ENCODE measurements at places on chromosomes 5 and 9. TPM values are rescaled to one million over a fixed set of nuclear protein-coding genes. Genes with fewer than 3 reads are reported as not detected.
A peak's percentile ranks its signal among the peaks of the same experiment; 100 is the strongest.

IRX2 gene
- 2.8 TPM for polyA plus RNA-seq

DNA sequence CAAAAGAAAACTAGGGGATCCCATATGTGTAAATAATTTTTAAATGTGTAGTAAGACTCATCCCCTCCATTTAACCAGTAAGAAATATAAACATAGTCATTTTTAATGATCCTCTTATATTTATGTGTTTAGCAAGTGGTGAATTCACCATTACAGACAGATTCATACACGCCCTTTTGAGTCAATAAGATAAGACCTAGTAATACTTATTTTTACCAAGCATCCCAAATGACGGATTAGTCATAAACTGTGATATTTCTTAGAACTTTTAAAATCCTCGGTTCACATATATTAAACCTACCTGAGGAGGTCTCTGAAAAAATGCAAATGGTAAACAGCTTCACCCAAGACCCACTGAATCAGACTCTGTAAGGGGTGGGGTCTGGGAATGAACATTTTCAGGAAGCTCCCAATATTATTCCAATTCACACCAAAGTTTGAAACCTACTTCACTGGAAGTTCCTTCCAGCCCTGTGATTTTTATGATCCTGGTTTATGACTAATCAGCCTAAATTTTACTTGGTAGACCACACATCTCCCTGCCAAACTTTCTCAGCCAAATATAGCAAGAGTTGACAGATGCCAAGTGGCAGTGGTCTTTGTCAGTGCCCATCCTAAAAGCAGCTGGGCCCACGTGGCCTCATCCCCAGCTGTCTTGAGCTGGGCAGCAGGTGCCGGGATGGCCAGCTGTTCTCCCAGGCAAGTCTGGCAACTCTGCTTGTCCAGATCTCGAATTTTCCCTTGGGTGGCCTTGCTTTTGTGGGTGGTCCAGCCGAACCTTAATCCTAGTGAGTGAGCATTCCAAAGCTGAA lies 559.0 kb upstream of the RGMB start:
- no peaks in the 10 kb centered on the region for H3K4me1 ChIP-seq
- no peak for DNase-seq
- no peaks in the 10 kb centered on the region for H3K36me3 ChIP-seq
- no peak overlapping the region for H3K27ac ChIP-seq

GRCh38 chr5:122871661-122872060 lies 26.2 kb downstream of the SNX24 start:
- no peaks in the 10 kb centered on the region for H3K36me3 ChIP-seq
- H3K4me3 ChIP-seq = no peak overlapping the region
- no peak for DNase-seq
- peaks cover 6% of the 10 kb centered on the region for H3K4me1 ChIP-seq
- no peaks in the 10 kb centered on the region for H3K27me3 ChIP-seq

- H3K27ac ChIP-seq = no peak overlapping the region
- no peaks in the 10 kb centered on the region for H3K36me3 ChIP-seq
- H3K4me3 ChIP-seq = no peak overlapping the region
- no peaks in the 10 kb centered on the region for H3K27me3 ChIP-seq
- no peak for DNase-seq
These were observed 95.5 kb upstream of the RAPGEF1 start for GRCh38 chr9:131835151-131835910.

GRCh38 chr9:22446950-22447617 lies 460 bp downstream of the DMRTA1 start:
- H3K36me3 ChIP-seq = no peaks in the 10 kb centered on the region

DNA sequence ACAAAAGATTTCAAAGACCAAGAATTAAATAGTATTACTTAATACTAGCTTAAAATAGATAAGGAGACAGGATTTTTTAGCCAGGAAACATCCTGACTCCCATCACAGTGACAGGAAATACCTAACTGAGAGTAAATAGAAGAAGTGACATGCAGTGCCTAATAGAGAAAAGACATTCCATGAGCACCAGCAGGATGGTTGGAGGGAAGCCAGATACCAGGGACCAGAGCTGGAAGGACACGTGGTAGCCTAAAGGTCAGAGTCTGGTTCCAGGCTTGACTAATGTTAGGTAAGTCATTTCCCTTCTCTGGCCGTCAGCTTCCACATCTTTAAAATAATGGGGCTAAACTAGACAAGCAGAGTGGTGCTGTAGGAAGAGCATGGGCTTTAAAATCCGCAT lies 41.6 kb downstream of the CDK5RAP2 start:
- DNase-seq = no peak
- no peaks in the 10 kb centered on the region for H3K27me3 ChIP-seq
- no peaks in the 10 kb centered on the region for H3K4me1 ChIP-seq
- H3K27ac ChIP-seq = no peak overlapping the region
- H3K4me3 ChIP-seq = no peak overlapping the region
- no peaks in the 10 kb centered on the region for H3K36me3 ChIP-seq

NFIB gene
- 8.4 TPM for polyA plus RNA-seq

- no peaks in the 10 kb centered on the region for H3K27me3 ChIP-seq
- DNase-seq = no peak
- no peak overlapping the region for H3K27ac ChIP-seq
- no peaks in the 10 kb centered on the region for H3K36me3 ChIP-seq
- peak overlapping the region; percentile 27 for H3K4me3 ChIP-seq
These were observed 685 bp upstream of the ADGRD2 start for GRCh38 chr9:124449381-124450151.

- DNase-seq = no peak
- no peaks in the 10 kb centered on the region for H3K4me1 ChIP-seq
- H3K36me3 ChIP-seq = no peaks in the 10 kb centered on the region
- H3K4me3 ChIP-seq = no peak overlapping the region
These were observed 206.0 kb downstream of the FBXO4 start for GRCh38 chr5:42131081-42131480.

- DNase-seq = peak; percentile 92
- no peak overlapping the region for H3K4me3 ChIP-seq
- H3K4me1 ChIP-seq = no peaks in the 10 kb centered on the region
- no peaks in the 10 kb centered on the region for H3K27me3 ChIP-seq
- no peaks in the 10 kb centered on the region for H3K36me3 ChIP-seq
These were observed 17.9 kb downstream of the CXCL14 start for GRCh38 chr5:135560858-135561257.

FCHO2 gene
- polyA plus RNA-seq = 8.7 TPM

DNA sequence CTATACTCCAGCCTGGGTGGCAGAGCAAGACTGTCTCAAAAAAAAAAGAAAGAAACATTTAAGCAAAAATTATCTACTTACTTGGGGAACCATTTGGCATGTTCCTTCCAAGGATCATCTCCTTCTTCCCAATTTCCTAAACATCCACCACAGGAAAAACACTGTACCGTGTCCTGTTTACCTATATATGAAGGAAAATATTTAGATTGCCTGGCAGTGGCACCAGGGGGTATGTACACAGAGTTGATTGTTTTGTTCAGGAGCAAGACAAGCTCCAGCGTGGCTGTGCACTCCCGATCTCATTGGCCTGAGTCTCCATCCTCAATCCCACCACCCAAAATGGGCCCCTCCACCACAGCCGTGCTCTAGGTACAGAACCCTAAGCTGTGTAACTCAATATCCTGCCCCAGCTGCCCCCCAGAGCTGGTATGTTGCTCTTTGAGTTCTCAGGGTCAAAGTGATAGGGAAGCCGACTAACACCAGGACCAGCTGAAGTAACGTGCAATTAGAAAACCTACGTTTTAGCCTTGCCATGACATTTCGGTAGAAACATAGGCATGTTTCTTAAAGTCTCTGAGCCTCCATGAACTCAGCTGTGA lies 13.8 kb downstream of the NAIP start:
- no peak overlapping the region for H3K4me3 ChIP-seq
- no peaks in the 10 kb centered on the region for H3K36me3 ChIP-seq
- no peaks in the 10 kb centered on the region for H3K4me1 ChIP-seq

GRCh38 chr5:137035480-137035878 lies 463.6 kb downstream of the SPOCK1 start:
- H3K4me1 ChIP-seq = no peaks in the 10 kb centered on the region
- no peak overlapping the region for H3K27ac ChIP-seq

LRRC19 gene
- 0.38 TPM for polyA plus RNA-seq

TEK gene
- polyA plus RNA-seq = 3.7 TPM

- H3K36me3 ChIP-seq = no peaks in the 10 kb centered on the region
- no peak for DNase-seq
- H3K27ac ChIP-seq = no peak overlapping the region
- no peaks in the 10 kb centered on the region for H3K27me3 ChIP-seq
- no peak overlapping the region for H3K4me3 ChIP-seq
These were observed 219.0 kb upstream of the IRX1 start for GRCh38 chr5:3376611-3377010.

DNA sequence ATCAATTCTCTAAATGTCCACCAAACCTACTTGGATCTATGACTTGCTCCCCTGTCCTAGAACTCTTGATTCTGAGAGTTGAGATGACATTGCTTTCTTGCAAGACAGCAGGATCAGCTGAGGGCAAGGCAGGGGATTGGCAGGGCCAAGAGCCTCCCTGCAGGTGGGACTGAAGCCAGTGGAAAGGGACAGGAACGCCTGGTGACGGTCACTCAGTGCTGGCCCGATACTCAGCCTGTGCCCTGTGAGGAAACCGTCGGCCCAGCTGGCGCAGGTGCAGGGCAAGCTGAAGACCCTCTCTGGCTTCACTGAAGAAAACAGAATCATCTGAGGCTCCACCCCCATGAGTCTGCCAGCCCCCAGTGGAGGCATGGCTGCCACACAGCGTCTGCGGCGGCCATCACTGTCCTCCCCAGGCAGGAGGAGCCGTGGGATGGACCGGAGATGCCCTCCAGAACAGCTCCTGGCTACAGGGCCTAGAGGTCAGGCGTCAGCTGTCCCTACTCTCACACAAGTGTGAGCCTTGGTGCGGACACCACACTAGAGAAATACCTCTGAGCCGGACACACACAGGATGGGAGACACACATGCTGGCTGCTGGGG lies 14.7 kb downstream of the UBAC1 start:
- no peaks in the 10 kb centered on the region for H3K36me3 ChIP-seq
- no peak overlapping the region for H3K27ac ChIP-seq
- no peak for DNase-seq
- H3K27me3 ChIP-seq = no peaks in the 10 kb centered on the region
- H3K4me1 ChIP-seq = no peaks in the 10 kb centered on the region

DNA sequence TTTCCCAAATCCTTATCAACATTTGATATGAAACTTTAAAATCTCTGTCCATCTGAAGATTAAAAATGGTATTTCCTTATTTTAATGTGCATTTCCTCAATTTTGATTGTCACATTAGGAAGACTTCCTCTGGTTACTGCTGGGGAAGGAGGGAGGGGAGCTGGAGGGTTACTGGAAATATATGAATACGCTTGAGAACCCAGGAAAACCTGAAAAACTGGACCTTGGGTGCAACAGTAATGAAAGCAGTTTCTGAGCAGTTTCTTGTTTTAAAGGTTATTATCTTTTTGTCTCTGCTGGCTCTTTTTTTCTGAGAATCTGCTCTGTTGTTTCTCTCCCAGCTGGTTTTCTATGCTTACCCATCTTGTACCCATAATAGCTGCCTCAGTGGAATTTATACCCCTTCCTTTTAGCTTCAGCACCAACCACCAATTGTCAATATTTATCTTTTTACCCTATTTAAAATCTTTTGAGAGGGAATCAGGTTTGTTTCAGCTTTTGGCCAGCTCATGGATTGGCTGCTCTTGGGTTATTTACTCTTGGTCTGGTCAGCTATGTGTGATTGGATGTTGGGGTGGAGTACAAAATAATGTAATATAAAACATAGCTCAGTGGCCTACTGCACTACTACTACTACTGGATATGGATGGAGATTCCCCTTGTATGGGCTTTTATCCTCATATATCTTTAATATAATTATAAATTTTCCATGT lies 67.4 kb downstream of the UNC13B start:
- DNase-seq = no peak
- H3K4me1 ChIP-seq = no peaks in the 10 kb centered on the region
- no peak overlapping the region for H3K4me3 ChIP-seq
- no peaks in the 10 kb centered on the region for H3K36me3 ChIP-seq
- H3K27ac ChIP-seq = no peak overlapping the region

GRCh38 chr9:79382044-79382443 lies 189.7 kb upstream of the TLE4 start:
- H3K4me3 ChIP-seq = no peak overlapping the region
- H3K36me3 ChIP-seq = no peaks in the 10 kb centered on the region
- no peaks in the 10 kb centered on the region for H3K4me1 ChIP-seq
- DNase-seq = no peak
- no peak overlapping the region for H3K27ac ChIP-seq

- no peaks in the 10 kb centered on the region for H3K4me1 ChIP-seq
- no peaks in the 10 kb centered on the region for H3K36me3 ChIP-seq
- no peak overlapping the region for H3K27ac ChIP-seq
These were observed 61.0 kb downstream of the GALNT10 start for GRCh38 chr5:154251529-154251928.

DNA sequence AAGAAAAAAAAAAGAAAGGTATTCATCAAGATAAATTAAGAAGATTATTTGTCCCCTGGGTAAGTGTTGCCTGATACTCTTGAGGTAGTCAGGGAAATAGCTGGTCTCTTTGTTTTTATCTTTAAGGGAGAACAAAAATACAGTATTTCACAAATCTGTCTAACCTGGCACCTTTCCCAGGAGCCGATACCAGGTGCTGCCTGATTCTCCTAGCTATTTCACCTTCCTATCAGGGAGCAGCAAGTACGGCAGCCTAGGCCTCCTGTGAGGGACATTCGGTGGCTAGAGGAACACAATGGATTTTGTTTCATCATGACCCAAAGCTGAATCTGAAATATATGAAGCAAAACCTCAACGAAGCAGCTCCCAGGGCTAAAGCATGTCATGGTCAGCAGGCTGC lies 86.0 kb downstream of the TARS1 start:
- no peak for DNase-seq
- no peaks in the 10 kb centered on the region for H3K4me1 ChIP-seq
- H3K27ac ChIP-seq = no peak overlapping the region
- H3K36me3 ChIP-seq = no peaks in the 10 kb centered on the region

PCDHB4 gene
- polyA plus RNA-seq = 1.2 TPM

DNA sequence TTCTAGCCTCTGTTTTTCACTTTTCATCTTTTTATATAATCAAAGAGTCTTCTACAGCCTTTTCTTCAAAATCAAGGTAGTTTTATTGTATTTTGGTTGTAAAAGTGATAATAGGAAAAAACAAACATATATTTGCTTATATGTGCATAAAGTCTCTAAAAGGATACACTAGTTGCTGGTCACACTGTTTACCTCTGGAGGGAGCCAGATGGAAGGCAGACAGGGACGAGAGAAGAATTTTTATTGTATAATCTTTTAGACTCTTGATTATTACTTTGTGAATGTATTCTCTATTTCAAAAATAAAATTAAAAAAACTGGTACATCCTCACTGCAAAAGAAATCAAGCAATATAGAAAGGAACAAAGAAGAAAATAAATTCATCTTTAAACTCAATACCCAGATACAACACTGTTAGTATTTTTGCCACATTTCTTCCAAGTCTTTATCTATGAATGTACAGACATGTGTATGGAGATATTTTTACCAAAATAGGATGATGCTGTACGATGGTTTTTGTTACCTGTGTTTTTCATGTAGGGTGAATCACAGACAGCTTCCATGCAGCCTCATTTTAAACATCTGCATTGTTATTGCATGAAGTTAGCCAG lies 6.1 kb upstream of the RNF183 start:
- no peak overlapping the region for H3K4me3 ChIP-seq
- no peaks in the 10 kb centered on the region for H3K4me1 ChIP-seq

GRCh38 chr9:126304207-126304970 lies 22.2 kb upstream of the MVB12B start:
- H3K4me3 ChIP-seq = no peak overlapping the region
- no peak for DNase-seq
- H3K4me1 ChIP-seq = no peaks in the 10 kb centered on the region

ZBTB6 gene
- polyA plus RNA-seq = 7.2 TPM

GDNF gene
- 0.49 TPM for polyA plus RNA-seq

Data from testis (tissue), 5 donors.